ENCODE measurements at places on chromosomes 6 and 20.

DNA sequence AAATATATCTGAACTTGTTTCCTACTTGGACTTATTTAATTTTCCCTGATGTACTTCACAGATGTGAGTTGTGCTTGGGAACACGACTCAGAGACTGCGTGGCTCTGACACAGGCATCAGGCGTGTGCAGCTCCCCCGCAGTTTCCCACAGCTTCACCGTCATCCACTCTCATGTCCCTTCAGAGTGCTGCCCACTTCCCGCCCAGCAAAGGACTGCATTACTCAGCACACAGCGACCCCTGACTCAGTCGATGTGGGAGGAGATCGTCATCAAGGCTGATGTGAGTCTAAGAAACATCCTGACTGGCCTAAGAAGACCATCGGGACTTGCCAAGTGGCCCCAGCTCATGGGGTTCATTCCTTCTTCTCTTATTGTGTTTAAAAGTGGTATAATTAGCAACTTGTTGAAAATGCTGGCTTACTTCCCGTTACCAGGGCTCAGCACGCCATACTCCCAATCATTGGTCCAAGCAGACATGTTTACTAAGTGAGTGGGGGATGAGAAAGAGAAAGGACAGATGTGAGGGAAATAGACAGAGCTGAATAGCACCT lies 539.4 kb upstream of the JARID2 start:
- peak; percentile 99 for DNase-seq

- DNase-seq: peak; percentile 68
Measured at GRCh38 chr6:42569102-42570028, 5.5 kb downstream of the UBR2 start.

- DNase-seq: no peak
Measured at GRCh38 chr6:150967381-150967780, 101.9 kb downstream of the MTHFD1L start.

DNA sequence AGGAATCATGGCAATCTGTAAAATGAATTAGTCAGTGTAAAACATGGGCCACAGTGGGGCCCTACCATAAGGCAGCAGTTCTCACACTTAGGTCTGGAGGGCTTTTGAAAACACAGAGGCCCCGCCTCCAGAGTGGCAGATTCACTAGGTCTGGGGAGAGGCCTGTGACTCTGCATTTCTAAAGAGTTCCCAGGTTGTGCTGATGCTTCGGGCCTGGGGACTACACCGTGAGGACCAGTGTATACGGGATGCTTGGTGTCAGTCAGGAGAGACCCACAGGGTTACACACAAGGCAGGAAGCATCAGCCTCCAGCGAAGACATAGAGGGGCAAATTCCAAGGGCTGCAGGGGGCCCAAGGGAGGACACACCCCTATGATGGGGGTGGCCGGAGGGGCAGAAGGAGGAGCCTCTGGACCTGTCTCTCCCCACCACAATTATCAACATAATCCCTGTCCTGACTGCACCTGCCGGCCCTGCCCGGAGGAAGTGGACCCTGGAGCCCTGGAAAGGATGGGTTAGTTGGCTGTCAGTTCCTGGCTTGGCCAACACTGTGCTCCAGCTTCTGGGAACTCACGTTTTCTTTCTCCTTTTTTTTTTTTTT lies 46.7 kb downstream of the FGD2 start:
- DNase-seq: no peak

GRCh38 chr6:153083869-153084268 lies 47.2 kb downstream of the RGS17 start:
- no peak for DNase-seq

DNA sequence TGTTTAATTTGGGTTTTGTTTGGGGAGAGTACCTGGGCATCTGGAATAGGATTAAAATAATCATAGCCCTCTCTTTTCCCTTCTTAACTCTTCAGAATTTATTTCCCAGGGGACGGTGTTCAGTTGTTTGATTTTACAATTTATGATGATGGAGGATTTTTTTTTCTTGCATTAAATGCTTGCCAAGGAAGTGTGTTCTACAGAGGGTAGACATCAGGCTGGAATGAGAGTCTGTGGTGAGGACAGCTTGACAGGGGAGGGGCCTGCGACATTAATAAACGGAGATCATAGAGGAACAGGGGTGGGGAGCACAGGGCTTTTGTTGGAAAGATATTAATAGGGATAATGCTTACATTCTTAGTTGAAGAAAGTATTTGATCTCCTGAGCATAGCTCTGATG lies 297.5 kb downstream of the CLIC5 start:
- DNase-seq: no peak

GRCh38 chr20:2108498-2108897 lies 6.9 kb downstream of the STK35 start:
- DNase-seq: no peak

DNA sequence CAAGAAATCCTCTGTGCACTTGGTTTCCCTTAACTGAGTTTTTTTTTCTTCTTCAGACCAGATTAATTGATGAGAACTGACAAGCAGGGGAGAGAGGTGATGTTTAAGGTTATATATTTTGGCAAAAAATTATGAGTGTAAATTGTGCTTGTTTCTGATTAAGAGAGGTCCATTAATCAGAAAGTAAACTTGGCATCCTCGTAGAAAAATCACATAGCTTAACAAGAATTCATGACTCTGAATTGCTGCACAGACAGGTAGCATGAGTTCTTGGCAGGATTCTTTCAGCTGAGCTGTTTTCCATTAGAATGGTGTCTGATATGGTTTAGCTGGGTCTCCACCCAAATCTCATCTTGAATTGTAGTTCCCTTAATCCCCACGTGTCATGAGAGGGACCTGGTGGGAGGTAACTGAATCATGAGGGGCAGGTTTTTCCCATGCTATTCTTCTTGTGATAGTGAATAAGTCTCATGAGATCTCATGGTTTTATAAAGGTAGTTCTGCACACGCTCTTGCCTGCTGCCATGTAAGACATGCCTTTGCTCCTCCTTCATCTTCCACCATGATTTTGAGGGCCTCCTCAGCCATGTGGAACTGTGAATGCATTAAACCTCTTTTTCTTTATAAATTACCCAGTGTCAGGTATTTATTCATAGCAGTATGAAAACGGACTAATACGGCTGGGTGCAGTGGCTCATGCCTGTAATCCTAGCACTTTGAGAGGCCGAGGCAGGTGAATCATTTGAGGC lies 34.2 kb upstream of the DDR1 start:
- DNase-seq: no peak

GRCh38 chr6:107847844-107848802 lies 24.0 kb upstream of the SCML4 start:
- DNase-seq: peak; percentile 93
